ENCODE measurements at places on chromosomes 1 and 21. TPM values are rescaled to one million over a fixed set of nuclear protein-coding genes. Genes with fewer than 3 reads are reported as not detected.

Gene VSIG8
- not detected for total RNA-seq

Gene HES5
- total RNA-seq = not detected

Gene SLC35F3
- total RNA-seq = 4.8 TPM

Gene ACTL8
- 1.7 TPM for total RNA-seq

Gene CENPF
- total RNA-seq = 83.9 TPM

Gene DFFA
- 28.0 TPM for total RNA-seq

Gene GPR3
- 1.7 TPM for total RNA-seq

Gene INAVA
- 37.8 TPM for total RNA-seq

Gene DIO1
- not detected for total RNA-seq

Gene MFSD2A
- total RNA-seq = 9.9 TPM

Gene TOE1
- total RNA-seq = 11.0 TPM

Gene BEND5
- not detected for total RNA-seq

Gene ISG20L2
- total RNA-seq = 40.1 TPM

Gene TBX15
- 0.07 TPM for total RNA-seq

Gene LAMC2
- total RNA-seq = 16.0 TPM

Gene VHLL
- not detected for total RNA-seq

Gene EPHA2
- 130 TPM for total RNA-seq

Gene LCA5L
- total RNA-seq = 1.6 TPM

Gene FAM177B
- total RNA-seq = not detected

Gene TTC39A
- total RNA-seq = 1.7 TPM

Gene LY9
- 0.12 TPM for total RNA-seq

Gene DIRAS3
- 0.96 TPM for total RNA-seq

Gene SEMA6C
- 1.5 TPM for total RNA-seq

Gene TRNP1
- 282 TPM for total RNA-seq

Gene ATP1A4
- not detected for total RNA-seq

Gene ACOT11
- 2.6 TPM for total RNA-seq

Gene FYB2
- total RNA-seq = not detected

Gene DISP3
- 0.64 TPM for total RNA-seq

Gene PLEKHA6
- 41.4 TPM for total RNA-seq

Gene CD5L
- not detected for total RNA-seq
